ENCODE measurements at places on chromosomes 6 and 20.

- DNase-seq, result no peak
Observed at GRCh38 chr20:51643390-51643789, 100.9 kb upstream of the NFATC2 start.

DNA sequence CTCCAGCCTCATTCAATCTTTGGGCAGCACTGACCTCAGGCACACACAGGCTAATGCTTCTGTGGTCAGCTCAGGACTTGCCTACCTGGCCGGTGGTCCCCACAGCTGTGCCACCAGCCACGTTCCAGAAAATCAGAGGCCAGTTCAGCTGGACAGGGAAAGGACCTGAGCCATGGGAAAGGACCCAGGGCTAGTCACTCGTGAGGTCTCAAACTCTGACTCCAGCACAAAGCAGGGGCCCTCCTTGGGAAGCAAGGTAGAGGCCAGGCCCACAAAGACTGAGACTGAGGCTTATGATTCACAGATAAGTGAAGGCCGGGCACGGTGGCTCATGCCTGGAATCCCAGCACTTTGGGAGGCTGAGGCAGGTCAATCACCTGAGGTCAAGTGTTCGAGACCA lies 22.4 kb upstream of the HELZ2 start:
- DNase-seq, result no peak

GRCh38 chr20:6605055-6605935 lies 162.2 kb upstream of the BMP2 start:
- no peak for DNase-seq

- no peak for DNase-seq
Observed at GRCh38 chr6:21213492-21213891, 380.1 kb upstream of the SOX4 start.

DNA sequence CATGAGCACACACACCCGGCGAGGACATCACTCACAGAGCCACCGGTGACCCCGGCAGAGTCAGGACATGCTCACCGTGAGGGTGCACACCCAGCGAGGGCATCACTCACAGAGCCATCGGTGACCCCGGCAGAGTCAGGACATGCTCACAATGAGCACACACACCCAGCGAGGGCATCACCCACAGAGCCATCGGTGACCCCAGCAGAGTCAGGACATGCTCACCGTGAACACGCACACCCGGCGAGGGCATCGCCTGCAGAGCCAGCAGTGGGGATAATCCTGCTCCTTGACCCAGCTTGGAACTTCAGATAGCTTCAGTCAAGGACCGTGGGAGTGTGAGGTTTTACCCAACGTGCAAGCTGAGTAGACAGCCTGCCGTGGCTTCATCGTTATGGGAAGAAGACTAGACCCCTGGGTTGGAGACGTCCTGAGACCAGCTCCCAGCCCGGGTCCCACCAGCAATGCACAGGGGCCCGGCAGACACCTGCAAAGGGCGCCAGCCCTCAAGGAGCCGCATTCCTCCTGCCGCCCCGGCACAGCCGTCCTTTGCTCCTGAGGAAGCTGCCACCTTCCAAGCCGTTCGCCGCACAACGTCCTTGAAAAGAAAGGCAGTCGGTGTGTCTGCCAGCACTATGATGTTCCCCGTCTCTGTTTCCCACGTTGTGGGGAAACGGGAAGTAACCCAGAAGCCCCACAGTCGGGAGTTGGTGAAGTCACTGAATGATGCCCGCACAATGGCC lies 192.3 kb downstream of the DLL1 start:
- no peak for DNase-seq

- DNase-seq, result no peak
Observed at GRCh38 chr6:149717255-149717587, 680 bp downstream of the LATS1 start.

DNA sequence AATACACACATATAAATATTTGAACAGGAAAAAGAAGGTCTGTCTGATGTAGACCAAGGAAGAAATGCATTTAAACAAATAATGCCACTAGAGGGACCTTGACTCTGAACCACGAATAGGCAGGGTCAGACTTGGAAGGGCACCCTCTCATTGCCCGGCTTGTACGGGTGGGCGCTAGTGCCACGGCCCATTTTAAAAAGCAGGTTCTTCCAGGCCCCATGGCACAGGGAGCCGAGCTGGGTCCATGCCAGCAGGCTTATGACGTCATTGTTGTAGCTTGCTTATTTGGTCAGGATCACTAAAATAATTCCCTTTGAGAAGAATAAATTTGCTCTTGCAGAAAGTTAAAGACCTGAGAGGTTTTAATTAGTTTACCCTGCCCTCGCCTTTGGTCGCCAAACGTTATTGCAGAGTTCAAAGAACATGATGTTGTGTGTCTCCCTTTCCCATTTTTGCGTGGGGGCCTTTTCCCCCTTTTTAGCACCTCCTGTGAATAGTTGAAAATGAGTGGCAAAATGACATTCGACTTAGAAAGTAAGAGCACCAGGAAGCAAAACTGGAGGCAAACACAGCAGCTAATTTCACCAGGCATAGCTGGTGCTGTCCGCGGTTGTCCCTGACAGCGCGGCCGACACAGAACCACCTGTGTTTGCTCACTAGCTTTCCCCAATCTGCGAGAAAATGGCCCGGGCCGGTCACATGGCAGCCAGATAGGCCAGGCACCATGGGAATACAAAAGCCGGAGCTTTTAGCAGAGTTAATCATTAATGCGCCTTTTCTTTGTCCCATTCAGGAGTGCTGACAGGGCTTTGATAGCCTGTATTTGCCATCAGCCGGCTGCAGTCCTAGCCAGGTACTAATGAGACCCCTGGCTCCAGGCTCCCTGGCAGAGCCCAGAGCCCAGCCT lies 93.8 kb downstream of the FOXA2 start:
- no peak for DNase-seq

- DNase-seq, result no peak
Observed at GRCh38 chr6:26536571-26537159, 1.5 kb upstream of the HMGN4 start.

All from activated CD4-positive, alpha-beta T cell treated with anti-CD3 and anti-CD28 coated beads for 1 hour (primary cell).